ENCODE measurements at places on chromosomes 6 and 20.

DNA sequence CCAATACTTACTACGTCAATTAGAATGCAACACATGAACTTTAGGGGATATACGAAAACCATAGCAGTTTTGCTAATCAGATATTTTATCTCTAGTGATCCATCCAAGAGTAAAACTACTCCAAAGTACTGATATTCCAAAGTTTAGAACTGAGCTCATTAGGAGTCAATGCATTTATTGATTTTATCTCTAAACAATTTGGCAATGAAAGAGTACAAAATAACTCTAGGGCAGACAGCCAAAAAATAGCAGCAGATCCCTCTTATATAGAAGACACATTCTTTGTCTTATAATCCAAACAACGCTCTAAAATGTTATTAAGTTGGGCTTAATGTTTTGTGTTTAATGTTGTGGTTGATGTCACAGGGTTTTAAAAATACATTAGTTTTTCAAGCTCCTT, 923.9 kb upstream of the MAN1A1 start:
- DNase-seq = no peak

DNA sequence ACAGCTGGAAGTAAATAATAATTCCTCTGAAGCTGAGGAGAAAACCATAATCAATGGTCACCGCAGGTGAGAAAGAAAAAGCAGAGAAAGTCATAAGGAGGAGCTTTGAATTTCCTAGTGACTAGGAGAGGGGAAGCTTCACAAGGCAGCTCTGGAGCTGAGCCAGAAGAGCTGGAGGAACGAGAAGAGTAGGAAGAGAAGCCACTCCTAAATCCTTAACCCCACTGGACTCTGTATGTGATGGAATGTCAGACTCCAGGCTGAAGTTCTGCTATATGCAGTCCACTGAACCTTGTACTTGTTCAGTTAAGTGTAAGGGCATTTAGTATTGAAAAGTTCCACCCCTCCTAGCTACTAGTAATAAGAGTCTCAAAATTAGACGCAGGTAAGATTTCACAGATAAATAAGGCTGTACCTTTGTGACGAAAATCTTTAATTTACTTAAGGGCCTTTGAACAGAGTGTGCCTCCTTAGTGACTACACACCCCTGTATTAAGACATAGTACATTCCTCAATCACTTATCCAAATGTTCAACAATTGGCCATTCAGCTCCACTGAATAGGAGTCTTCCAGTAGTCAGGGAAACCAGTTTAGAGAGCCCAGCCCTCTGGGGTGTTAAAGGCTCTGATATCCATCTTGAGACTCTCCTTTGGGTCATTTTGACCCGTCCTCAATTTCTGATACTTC, 71.4 kb upstream of the UFL1 start:
- no peak for DNase-seq

DNA sequence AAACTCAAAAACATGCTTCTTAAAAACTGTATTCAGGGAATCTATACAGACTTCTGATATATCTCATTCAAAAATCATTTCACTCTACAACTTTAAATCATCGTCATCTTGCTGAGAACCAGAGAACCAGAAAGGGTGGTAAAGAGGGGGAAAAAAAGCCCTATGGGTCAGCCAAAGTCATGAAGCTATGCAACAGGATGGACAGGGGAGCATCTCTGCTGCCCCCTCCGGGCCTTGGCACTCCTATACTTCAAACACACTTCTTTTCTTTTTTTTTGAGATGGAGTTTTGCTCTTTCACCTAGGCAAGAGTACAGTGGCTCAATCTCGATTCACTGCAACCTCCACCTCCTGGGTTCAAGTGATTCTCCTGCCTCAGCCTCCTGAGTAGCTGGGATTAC, 73.5 kb upstream of the NFATC2 start:
- DNase-seq = no peak

DNA sequence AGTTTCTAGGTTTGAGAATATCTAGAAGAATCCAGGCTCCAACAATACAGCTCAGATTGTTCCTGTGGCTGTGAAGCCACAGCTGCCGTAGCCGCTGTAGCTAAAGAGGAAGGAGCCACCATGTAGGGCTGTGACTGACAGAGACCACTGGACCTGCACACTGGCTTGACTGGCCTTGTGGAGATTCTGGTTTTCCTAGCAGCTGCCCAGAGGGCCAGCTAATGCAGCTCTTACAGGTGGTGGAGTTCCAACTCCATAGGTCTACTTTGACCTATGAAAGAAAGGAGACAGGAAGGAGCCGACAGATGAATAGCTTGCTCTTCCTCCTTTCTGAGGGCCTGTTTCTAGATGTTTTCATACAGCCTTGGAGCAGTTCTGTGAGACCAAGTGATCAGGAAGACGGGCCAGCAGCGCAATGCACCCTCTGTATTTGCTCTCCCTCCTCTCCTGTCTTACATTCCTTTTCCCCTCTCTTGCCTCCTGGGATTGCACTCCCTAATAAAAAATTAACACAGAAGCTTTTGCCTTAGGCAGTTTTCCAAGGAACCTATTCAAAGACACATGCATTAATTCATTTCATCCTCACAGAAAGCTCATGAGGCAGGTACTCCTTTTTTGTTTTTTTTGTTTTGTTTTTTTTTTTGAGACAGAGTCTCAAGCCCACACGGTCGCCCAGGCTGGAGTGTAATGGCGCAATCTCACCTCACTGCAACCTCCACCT, 51.8 kb upstream of the MYB start:
- DNase-seq = no peak

DNA sequence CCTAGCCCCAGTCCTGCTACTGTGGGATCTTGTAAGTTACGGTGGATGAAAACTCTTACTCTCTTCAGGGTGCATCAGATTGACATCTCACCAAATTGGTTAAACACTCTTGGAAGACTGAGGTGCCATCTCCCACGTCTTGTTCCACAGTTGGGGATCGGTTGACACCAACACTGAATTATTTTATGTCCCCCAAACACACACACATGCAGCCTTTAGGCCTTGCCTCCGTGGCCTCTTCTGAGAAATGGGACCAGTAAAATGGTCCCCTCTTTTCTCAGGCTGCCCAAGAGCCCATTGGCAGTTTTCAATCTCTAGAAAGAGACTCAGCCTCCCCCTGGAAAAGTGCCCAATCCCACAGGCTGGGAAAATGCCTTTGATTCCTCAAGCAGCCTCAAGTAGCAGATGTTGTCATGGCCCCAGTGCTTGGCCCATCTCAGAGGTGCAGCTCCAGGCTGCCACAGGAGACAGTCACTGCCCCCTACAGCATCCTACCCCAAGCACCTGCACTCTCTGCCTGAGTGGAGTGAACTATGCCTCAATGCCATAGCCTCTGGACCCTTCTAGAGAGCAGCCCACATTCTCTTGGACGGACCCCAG, 163.9 kb downstream of the ANKRD60 start:
- no peak for DNase-seq

- no peak for DNase-seq
These were observed at the start of gene TDRD6 for GRCh38 chr6:46687619-46688097. Gene TDRD6, plus strand, starts transcription at chr6:46687885. Its CDS starts 244 bp downstream, at chr6:46688129.

DNA sequence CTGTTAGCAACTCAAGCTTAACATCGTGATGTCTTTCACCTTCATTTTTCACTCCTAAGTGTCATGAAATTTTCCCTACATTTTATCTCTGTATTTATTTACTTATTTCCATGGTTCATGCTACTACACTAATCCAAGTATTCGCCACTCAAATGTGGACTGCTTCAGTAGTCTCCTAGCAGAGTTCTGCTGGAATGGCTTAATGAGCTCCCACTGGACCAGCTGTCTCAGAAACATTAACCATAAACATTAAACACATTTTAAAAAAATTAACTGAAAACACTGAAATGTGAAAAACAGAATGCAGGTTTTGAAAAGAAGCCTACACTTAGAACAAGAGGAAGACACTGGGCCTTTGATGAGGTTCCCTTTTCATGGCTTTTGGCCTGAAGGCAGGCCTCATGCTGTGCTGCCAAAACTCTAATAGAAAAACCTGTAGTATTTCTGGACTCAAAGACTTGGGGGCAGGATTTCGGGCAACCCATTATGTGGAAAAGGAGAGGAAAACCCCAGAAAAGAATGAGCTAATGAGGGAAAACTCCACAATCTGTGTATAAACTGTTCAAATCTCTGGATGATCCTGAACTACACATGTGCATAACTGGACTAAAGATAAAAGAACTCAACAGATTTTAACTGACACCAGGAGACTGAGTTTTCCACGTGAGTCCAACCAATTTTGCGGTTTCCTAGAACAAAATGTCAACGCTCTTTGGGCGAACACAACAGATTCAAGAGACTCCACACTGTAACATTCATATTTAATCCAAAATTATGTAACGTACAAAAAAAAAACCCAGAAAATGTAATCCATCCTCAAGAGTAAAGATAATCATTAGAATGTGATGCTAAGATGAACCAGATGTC, 33.0 kb downstream of the SAMD3 start:
- DNase-seq = no peak

GRCh38 chr6:111724505-111724904, 118.8 kb upstream of the TRAF3IP2 start:
- no peak for DNase-seq

GRCh38 chr6:16336911-16337294, 98.5 kb downstream of the GMPR start:
- DNase-seq = no peak

DNA sequence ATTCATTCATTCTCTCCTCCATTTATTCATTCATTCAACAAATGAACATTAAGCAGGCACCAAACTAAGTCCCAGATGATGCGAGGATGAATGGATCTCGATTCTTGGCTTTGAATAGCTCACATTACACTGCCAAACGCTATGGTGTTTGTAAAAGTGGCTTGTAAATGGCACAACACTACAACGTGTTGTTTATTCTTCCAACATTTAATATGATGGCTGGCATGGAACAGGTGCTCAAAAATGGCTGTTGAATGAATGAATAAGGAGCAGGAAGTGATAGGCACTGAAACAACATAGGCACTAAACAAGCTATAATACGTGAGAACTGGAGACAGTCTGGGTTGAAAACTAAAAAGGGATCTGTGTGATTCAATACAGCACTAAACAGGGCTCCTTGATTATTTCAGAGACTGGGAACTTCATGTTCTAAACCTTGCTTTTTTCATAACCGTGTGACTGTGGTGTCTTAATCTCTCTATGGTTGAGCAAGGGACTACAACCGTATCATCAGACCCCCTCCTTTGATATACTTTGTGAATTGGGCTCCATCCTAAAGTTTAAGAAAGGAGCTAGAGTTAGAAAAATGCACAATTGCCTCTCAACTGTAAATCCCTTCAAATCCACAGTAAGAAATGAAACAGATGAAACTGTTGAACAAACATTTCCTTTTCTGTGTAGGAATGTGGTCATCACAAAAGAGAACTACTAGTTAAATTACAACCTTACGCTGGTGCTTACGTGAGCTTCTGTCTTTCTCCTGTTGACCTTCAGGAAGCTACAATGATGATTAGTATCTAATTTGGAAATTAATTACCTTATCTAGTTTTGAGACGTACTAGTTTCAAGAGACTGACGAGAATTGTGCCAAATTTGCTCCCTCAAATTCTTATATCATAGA, 16.9 kb upstream of the SLC16A10 start:
- no peak for DNase-seq

- no peak for DNase-seq
These were observed 18.3 kb upstream of the RANBP9 start for GRCh38 chr6:13729891-13730290.

DNA sequence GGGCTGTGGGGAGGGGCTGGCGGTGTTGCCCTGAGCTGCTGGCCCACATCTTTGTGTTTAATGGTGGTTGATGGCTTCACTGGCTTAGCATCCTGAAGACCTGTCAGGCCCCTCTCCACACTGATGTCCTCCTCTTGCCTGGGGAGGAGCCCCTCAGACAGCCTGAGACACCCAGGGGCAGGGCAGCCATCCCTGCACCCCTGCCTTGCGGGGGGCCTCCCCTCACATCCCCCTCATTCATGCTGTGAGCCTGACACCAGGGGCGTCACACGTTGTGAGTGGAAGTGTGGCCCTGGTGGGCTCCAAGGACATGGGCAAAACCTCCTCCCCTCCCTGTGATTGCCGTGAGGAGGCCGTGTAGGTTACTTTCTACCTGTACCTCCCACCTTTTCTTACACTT, 152.7 kb downstream of the DTNBP1 start:
- no peak for DNase-seq

- DNase-seq = no peak
These were observed 12.2 kb upstream of the OSER1 start for GRCh38 chr20:44222633-44223368.

DNA sequence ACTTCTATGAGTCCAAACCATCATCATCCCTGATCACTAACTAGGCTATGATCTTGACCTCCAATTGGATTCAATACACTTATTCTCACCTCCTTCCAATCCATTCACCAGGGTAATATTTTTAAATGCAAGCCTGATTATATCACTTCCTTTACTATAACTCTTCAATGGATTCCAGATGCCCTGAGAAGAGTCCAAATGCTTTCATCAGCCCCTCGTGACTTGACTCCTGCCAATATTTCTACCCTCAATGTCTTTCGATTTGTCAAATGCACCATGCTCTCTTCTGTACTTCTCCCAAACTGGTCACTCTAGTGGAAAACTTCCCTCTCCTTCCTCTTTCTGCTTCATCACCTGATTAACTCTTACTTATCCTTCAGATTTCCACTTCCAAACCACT, 70.8 kb downstream of the CD164 start:
- DNase-seq = no peak

DNA sequence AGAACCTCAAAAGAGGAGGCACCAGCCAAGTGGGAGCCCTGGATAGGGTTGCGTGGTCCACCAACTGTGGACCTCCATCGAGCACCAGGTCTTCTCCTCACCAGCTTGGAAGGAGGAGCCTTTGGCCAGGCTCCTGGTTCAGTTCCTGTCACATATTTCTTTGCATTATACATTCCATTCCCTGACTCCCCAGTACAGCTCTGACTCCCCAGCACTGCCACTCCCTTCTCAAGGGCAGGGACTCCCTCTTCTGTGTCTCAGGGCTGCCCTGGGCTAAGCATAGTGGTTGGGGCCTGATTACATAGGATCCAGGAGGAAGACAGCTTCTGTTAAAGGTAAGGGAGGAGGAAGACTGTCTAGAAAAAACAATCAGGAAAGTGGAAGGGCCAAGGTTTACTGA, 91.1 kb downstream of the MRPL14 start:
- DNase-seq = no peak

DNA sequence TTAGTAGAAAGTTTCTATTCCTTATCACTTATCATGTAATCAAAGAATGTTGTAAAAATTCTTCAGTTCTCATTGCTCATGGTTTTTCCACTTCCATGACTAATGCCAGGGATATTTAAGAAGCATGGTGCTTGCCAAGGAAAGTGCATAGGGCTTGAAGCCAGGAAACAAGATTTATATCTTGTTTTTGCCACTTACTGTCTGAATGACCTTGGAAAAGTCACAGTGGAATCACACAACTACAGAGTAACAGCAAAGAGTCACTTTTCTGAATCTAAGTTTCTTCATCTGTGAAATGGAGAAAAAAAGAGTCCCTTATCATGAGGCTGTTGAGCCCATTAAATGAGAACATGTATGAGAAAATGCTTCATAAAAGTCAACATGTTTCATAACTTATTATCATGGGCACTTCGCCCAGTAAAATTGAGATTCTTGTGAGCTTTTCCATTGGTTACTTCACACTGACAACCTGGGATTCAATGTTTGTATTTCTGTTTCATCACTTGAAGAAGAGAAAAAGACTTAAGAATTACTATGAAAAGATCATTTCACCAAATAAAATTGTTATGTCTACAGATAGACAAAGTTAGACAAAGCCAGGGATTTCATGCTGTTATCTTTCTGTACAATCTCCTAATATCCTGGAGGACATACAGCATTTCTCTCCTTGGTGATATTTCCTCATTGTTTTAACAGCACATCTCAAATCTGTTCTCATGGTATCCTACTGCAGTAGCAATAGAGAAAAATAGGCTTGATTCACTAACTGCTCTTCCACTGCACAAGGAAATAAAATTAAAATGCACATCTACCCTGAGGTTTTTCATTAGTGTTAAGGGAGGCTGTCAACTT, 7.6 kb upstream of the BMP5 start:
- no peak for DNase-seq

- peak; percentile 81 for DNase-seq
These were observed 10.0 kb upstream of the NCOA7 start for GRCh38 chr6:125780540-125781313.
